Activated naive CD4-positive, alpha-beta T cell treated with anti-CD3 and anti-CD28 coated beads for 36 hours (primary cell): ENCODE measurements at places on chromosomes 5 and 9.
A peak's percentile ranks its signal among the peaks of the same experiment; 100 is the strongest.

DNA sequence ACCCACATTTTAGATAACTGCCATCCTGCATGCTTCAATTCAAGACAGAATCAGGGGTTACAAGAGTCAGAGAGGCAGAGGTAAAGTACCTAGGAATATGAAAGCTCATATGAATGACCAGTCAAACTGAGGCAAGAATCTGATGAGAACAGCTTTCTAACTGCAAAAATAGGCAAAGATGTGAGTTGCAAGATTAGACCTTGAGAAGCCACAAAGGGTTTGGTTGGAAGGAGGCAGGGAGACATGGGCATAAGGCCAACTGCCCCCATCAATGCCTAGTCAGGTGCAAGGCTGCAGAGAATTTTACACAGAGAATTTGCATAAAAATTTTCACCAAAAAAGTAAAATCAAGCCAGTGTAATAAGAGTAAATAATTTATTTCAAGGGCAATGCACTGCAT is 12.8 kb downstream of the FAM114A2 start:
- no peak for DNase-seq
- no peak overlapping the region for H3K4me3 ChIP-seq
- peaks cover 40% of the 10 kb centered on the region for H3K36me3 ChIP-seq
- no peaks in the 10 kb centered on the region for H3K4me1 ChIP-seq
- H3K27me3 ChIP-seq: no peaks in the 10 kb centered on the region

DNA sequence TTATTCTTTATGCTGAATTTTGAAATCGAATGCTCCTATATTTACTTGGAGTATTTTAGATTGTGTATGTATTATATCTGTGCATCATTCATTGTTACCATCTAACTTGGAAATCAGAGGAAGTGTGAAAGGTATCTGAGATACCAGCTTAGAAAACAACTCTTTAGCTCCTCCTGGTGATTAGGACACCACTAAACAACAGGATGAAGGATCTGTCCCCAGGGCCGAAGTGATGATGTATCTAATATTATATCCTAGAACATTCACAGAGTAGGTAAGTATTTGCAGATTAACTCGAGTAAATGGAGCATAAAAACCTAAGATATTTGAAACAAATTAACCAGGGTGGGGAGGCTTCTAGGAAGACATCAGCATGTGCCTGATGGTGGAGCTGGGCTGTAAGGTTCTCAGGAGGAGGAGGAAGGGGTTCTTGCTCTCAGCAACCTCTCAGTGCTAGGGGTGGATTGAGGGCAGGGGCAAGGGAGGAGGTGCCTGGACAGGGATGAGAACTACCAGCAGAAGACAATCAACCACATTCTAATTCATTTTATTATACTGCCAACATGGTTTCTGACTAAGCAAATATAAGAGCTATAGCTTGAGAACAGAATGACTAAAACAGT is 2.6 kb upstream of the NFIL3 start:
- peaks cover 34% of the 10 kb centered on the region for H3K4me1 ChIP-seq
- DNase-seq: no peak
- H3K4me3 ChIP-seq: no peak overlapping the region
- H3K27me3 ChIP-seq: peaks cover 9% of the 10 kb centered on the region
- no peak overlapping the region for H3K27ac ChIP-seq

GRCh38 chr9:4417578-4418325 is 72.5 kb upstream of the SLC1A1 start:
- peaks cover 12% of the 10 kb centered on the region for H3K4me1 ChIP-seq
- no peaks in the 10 kb centered on the region for H3K36me3 ChIP-seq

GRCh38 chr5:14177634-14178033 is 34.5 kb downstream of the TRIO start:
- H3K27me3 ChIP-seq: peaks cover 12% of the 10 kb centered on the region
- no peak overlapping the region for H3K27ac ChIP-seq
- no peak for DNase-seq
- H3K36me3 ChIP-seq: no peaks in the 10 kb centered on the region
- no peaks in the 10 kb centered on the region for H3K4me1 ChIP-seq

GRCh38 chr9:120650352-120650751 is 63.9 kb downstream of the MEGF9 start:
- H3K36me3 ChIP-seq: no peaks in the 10 kb centered on the region
- H3K27me3 ChIP-seq: no peaks in the 10 kb centered on the region
- peaks cover 2% of the 10 kb centered on the region for H3K4me1 ChIP-seq
- no peak overlapping the region for H3K4me3 ChIP-seq

GRCh38 chr9:106107716-106108115 is 413.4 kb downstream of the TMEM38B start:
- H3K4me3 ChIP-seq: no peak overlapping the region
- H3K4me1 ChIP-seq: no peaks in the 10 kb centered on the region
- no peaks in the 10 kb centered on the region for H3K36me3 ChIP-seq
- no peaks in the 10 kb centered on the region for H3K27me3 ChIP-seq
- DNase-seq: no peak
- H3K27ac ChIP-seq: no peak overlapping the region

GRCh38 chr5:143582176-143582575 is 178.7 kb upstream of the NR3C1 start:
- peaks cover 4% of the 10 kb centered on the region for H3K27me3 ChIP-seq
- no peak overlapping the region for H3K4me3 ChIP-seq
- no peak for DNase-seq
- H3K27ac ChIP-seq: no peak overlapping the region

DNA sequence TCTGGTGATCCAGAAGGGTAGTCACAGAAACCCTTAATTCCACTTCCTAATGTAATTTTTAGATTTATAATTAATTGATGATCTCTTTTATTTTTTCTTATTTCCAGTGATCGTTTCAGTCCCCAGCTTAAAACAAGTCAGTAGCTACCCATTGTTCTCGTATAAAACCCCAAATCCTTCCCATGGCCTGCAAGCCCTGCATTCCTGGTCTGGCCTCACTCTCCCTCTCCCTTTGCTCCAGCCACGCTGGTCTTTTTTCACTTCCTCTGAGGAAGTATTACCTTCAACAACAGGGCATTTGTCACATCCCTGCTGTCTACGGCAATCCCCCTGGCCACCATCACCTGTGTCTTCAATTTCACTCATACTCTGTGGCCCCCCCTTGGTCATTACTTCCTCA is 44.8 kb downstream of the ACOT12 start:
- no peaks in the 10 kb centered on the region for H3K4me1 ChIP-seq
- no peaks in the 10 kb centered on the region for H3K36me3 ChIP-seq
- no peak overlapping the region for H3K27ac ChIP-seq
- no peaks in the 10 kb centered on the region for H3K27me3 ChIP-seq
- DNase-seq: no peak

- no peaks in the 10 kb centered on the region for H3K4me1 ChIP-seq
- no peak overlapping the region for H3K4me3 ChIP-seq
- no peak overlapping the region for H3K27ac ChIP-seq
- DNase-seq: no peak
- H3K27me3 ChIP-seq: peaks cover 6% of the 10 kb centered on the region
- no peaks in the 10 kb centered on the region for H3K36me3 ChIP-seq
Measured at GRCh38 chr5:83368319-83368718, 103.2 kb upstream of the VCAN start.

GRCh38 chr5:169980418-169981053 is at the start of gene INSYN2B:
Gene INSYN2B (minus strand): TSS chr5:169980495. CDS start chr5:169883898, 96,597 bp downstream.
- no peaks in the 10 kb centered on the region for H3K4me1 ChIP-seq
- H3K36me3 ChIP-seq: peaks cover 23% of the 10 kb centered on the region
- no peak within 1 kb of the TSS for H3K4me3 ChIP-seq
- DNase-seq: peak; percentile 59
- H3K27me3 ChIP-seq: no peaks in the 10 kb centered on the region
- H3K27ac ChIP-seq: no peak within 1 kb of the TSS

DNA sequence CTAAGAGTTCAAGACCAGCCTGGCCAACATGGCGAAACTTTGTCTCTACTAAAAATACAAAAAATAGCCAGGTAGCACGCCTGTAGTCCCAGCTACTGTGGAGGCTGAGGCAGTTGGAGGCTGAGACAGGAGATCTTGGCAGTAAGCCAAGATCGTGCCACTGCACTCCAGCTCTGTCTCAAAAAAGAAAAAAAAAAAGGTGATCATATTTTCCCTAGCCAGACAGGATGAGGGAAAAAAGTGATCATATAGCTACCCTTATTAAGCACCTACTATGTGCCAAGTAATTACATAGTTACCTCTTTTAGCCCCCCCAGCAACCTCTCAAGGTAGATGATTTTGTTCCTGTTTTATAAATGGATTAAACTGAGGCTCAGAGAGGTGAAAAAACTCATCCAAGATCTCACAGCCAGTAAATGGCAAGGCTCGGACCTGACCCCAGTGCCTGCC is 18.1 kb upstream of the RPL26L1 start:
- H3K4me1 ChIP-seq: no peaks in the 10 kb centered on the region
- no peak for DNase-seq
- no peak overlapping the region for H3K4me3 ChIP-seq
- peaks cover 3% of the 10 kb centered on the region for H3K36me3 ChIP-seq

DNA sequence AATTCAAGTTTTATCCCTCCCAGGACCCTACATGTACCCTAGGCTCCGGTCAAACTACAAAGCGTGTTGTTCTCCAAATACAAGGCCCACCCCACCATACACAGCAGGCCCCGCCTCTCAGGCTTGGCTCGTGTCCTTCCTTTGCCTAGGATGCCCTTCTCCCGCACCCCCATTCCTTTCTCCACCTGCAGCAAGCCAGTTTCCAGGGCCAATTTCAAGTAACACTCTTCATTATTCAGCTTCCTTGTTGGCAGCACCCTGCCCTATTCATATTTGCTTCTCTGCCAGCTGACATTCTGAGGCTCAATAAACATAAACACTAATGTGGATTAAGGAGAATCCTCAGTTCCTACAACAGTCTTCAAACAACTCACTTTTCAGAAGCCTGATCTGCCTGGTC is 31.7 kb downstream of the EPB41L4B start:
- no peak overlapping the region for H3K27ac ChIP-seq
- no peak overlapping the region for H3K4me3 ChIP-seq
- no peaks in the 10 kb centered on the region for H3K4me1 ChIP-seq
- no peaks in the 10 kb centered on the region for H3K36me3 ChIP-seq
- peaks cover 6% of the 10 kb centered on the region for H3K27me3 ChIP-seq

DNA sequence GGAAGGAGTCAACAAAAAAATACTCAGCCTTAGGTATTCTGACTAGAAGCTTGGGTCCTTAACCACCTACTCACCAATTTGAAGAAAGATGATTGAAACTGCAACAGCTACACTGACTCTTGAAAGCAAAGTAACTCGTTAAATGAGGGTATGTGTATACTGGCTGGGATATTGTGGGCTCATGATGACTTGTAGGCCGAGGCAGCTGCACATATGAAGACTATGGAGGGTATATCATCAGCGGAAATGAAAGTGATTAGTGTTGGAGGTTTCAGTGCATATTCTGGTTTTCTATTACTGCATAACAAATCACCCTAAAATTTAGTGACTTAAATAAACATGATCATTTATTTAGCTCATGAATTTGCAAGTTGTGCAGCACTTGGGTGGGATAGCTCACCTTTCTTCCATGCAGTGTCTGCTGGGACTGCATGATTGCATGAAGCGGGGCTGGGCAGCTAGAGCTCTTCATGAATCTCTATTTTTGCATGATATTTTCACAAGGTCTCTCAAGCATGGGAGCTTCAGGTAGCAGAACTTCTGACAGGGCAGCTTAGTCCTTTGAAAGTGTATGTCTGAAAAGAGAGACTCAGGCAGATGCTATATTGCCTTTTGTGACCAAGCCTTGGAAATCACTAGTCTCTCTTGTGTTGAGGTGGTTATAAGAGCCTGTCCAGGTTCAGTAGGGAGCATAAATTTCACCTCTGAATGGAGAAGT is 96.1 kb upstream of the CDKN2B start:
- no peak overlapping the region for H3K4me3 ChIP-seq
- H3K27me3 ChIP-seq: peaks cover 6% of the 10 kb centered on the region
- no peak overlapping the region for H3K27ac ChIP-seq
- H3K36me3 ChIP-seq: no peaks in the 10 kb centered on the region
- peaks cover 5% of the 10 kb centered on the region for H3K4me1 ChIP-seq

- no peak overlapping the region for H3K4me3 ChIP-seq
- no peak overlapping the region for H3K27ac ChIP-seq
- H3K4me1 ChIP-seq: no peaks in the 10 kb centered on the region
- no peak for DNase-seq
- no peaks in the 10 kb centered on the region for H3K36me3 ChIP-seq
Measured at GRCh38 chr5:79936646-79937216, 54.3 kb downstream of the MTX3 start.
